GM18507 (cell line): ENCODE measurements at places on chromosomes 5 and 9.
A peak's percentile ranks its signal among the peaks of the same experiment; 100 is the strongest.

DNA sequence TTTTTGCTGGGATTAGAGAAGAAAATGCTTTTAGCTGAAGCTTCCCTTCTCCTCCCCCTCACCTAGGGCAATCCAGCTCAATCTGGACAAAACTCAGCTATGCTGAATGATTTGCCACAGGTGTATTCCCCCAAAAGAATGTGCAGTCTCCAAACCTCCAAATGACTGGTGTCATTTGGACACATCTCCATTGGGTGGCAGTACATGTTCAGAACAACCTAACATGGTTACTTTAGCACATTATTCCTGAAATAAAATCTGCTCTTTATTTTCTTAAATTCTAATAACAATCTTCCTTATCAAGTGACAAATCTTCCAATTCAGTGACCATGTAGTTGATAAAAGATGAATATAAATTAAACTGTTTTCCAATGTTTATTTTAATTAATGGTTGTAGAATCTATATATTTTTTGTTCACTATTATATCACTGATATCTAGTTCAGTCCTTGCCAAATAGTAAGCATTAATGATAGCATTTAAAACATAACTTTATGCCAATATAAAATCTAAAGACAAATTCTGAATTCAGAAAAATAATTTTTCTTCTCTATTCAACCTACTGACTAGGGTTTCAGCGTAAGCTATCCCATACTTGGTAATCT lies 61.3 kb upstream of the MOCS2 start:
- no peak for DNase-seq

GRCh38 chr5:108672639-108673038 lies 75.1 kb upstream of the FER start:
- DNase-seq = no peak

DNA sequence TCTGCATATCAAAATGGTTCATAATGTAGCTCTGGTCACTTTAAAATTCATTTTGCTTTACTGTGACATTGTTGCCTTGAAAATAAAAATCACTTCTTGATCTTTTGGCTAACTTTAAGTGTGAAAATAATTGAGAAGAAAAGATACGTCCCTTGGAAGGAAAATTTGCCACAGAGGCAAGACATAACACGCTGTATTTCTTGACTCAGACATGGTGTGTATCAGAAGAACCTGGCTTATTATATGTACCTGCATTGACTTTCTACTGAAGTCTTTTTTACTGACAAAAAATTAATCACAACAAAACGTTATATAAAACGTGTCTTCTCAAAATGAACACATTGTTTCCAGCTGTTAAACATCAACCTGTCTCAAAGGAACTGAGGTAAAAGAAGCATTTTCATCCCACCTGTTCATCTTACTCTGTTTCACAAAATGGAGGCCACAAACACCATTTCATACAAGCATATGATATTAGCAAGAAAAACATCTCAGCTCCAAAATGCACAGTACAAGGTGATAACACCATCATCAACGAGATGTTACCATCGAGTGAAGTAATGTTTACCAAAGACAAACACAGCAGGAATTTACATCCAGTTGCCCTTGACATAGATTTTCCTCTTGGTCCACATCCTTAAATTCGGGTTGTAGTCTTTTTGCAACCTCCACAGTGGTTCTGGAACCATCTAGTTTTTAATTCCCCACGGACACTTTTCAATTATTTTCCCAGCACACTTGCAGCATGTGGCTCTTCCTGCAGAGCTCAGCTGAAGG lies 179.9 kb downstream of the GLIS3 start:
- DNase-seq = no peak

GRCh38 chr5:130116462-130116861 lies 212.2 kb downstream of the CHSY3 start:
- DNase-seq = no peak

GRCh38 chr5:133897431-133897830 lies 71.0 kb downstream of the C5orf15 start:
- DNase-seq = no peak

- no peak for DNase-seq
These were observed 441.6 kb upstream of the BRINP1 start for GRCh38 chr9:119810645-119811429.

DNA sequence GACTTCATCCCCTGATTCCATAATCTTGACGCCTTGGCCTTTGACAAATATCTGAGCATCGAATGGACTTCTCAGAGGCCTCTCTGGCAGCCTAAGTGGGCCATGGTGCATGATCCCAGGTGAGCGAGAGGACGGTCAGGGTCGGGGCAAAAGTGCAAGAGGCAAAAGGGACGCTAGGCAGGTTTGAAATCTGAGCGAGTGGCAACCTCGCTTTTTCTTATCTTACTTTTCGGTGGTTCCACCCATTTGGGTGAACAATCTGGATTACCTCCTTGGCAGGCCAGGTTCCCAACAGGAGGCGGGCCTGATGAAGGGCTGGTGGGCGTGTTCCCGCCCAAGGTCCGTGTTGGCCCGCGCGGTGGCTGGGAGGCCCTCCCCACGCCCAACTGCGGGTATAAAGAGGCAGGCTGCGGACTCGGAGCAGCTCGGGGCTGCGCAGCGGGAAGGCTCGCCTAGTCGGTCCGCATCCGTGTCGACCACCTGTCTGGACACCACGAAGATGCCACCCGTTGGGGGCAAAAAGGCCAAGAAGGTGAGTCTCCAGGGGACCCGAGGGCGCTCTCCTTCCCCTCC lies at the start of gene BHMT:
BHMT (plus strand) TSS at position 423 of the 573 bp plus-strand sequence; CDS start at position 500, 77 bp downstream.
- DNase-seq = no peak

DNA sequence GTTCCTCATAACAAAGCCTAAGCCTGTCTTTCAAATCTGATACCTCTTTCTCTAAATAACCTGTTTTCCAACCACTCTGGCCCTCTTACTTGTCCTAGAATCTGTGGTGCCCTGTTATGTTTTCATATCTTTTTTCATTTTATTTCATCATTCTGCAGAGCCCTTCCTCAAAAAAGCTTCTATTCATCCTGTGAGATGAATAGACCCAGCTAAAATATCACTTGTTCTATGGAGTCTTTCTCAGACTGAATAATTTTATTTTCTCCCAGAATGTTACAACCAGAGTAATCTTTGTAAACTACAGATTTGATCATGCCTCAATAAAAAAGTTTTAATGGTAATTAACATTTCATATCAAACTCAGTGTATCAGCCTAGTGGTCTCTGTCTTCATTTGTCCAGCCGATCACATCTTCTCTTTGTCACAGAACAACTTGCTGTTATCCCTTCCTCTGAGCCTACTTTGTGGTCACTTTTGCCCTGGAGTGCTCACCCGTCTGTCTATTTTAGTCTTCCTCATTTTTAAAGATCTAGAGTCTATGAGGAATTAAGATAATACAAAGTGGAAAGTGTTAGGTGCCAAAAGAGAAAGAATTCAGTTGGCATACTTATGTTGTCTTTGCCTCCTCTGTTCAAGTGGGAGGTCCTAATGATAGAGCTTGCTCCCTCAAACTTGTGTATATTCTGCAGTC lies 77.8 kb downstream of the ZCCHC7 start:
- DNase-seq = no peak

- no peak for DNase-seq
These were observed 698.4 kb downstream of the DNAH5 start for GRCh38 chr5:13246053-13246452.

DNA sequence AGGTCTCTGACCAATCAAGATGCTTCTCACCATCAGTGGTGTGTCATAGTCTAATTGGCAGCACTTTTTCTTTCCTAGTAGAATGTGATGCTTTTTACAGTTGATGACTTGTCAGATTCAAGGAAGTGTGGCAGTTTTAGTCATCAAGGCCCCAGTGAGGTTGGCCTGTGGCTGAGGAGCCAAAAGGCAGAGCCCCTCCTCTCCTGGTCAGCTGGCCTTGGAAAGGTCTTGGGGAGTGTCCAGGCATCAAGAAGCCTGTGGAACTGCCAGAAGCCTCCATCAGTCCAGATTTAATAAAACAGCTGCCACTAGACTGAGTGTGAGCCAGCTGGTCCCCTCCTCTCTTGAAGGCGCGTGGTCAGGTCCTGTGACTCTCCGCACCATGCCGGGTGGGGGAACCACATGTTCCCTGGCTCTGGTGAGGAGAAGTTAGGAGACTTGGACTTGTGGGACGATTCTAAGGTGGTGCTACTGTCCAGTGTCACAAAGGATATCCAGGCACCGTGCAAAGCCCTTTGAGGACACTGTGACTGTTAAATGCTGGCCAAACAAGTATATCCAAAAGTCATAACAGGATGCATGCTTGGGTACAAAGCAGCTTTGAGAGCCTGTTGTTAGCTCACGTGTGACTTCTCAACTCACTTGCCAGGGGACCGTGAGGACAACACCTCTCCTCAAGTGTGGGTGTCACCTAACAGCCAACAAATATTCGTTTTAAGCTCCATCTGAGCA lies 6.1 kb upstream of the ANGPTL2 start:
- DNase-seq = no peak

- DNase-seq = no peak
These were observed 1216.5 kb upstream of the CDH9 start for GRCh38 chr5:28254846-28255245.

DNA sequence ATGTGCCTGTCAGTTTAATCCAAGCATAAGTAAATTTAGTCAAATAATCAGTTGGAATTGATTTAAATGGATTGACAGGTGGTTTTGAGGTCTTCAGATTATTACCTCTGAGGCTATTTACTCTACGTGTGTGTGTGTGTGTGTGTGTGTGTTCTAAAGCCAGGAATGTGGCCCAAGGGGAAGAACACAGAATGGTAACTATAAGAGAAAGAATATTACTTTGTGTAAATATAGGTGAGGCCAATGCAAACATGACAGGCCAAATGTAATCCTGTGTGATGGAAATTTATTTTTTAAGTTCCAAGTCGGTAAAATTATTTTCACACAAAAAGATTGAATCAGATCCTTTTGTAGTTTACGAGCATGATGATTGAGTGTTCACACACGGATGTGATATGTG lies 390.0 kb downstream of the PLK2 start:
- DNase-seq = no peak

- DNase-seq = no peak
These were observed 69.8 kb upstream of the CCDC112 start for GRCh38 chr5:115366223-115366622.

- DNase-seq = no peak
These were observed 1176.8 kb downstream of the EFNA5 start for GRCh38 chr5:106493910-106494309.

- no peak for DNase-seq
These were observed 18.9 kb upstream of the MEGF9 start for GRCh38 chr9:120733190-120733589.

DNA sequence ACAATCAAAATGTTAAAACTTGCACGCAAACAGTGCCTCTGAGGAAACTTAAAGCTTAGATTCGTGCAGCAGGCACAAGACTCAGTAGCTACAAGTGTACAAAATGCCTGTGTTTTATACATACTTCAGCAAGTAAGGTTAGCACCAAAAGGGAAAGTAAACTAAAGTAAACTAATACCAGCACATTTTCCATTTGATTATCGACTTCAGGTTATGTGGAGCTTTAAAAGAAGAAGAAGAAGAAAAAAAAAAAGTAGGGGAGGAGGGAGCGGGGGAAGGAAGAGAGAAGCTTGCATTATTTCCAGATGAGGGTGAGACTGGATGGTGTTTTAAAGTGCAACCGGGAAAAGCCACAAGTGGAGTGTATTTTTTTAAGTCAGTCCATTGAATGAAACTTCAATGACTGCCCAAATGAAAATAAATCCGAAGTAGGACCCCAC lies 596 bp upstream of the ADAMTS6 start:
- no peak for DNase-seq

- no peak for DNase-seq
These were observed 592.0 kb upstream of the WWC1 start for GRCh38 chr5:167699432-167699831.

GRCh38 chr5:139982157-139982974 lies 60.7 kb downstream of the NRG2 start:
- no peak for DNase-seq

- DNase-seq = no peak
These were observed 113.3 kb upstream of the SLC1A3 start for GRCh38 chr5:36492984-36493654.

DNA sequence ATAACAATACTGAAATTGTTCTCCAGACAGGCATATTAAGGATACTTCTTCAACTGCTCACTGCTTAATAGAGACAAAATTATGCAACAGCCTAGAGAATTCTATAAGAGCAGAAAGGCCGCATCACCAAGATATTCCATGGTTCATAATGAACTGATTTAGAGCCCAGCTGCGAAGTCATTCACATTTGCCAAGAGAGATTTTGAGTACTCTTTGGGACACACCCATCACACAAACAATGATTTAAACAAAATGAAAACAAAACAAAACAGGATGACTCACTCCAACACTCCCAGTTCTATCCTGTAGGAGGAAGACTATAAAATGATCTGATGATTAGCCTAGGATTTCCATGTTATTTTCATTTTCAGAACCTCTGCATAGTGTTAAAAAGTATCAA lies 145.7 kb upstream of the GNA14 start:
- DNase-seq = no peak

- DNase-seq = no peak
These were observed 13.6 kb downstream of the UBE2D2 start for GRCh38 chr5:139574641-139575312.

DNA sequence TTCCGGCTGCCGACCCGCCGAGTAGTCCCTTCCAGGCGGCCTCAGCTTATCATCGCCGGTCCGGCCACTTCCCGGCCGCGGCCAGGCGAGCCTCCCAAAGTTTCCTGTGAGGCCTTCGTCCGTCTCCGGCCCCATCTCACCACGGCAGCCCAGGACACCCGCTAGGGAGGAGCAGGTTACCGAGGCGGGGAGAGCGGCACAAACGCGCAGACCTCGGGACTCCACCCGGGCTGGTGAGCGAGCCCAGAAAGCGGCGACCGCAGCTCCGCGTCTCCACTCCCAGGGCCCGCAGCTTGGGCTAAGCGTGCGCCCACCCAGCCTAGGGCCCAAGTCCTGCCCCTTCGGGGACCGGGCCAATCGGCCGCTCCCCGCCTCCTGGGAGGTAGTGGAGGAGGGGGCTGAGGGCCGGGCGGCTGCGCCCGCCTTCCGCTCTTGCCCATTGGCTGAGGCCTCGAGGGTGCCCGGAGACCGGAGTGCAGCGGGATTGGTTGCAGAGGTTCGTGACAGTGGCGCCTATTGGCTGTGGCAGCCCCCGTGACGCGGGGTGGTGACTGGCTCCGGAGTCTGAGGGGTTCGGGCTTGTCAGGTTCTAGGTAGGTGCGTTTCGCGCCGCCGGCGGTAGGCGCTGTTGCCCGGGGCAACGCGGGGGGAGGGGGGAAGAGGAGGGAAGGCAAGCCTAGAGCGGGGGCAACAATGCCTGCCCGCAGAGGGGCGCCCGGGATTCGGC lies 867 bp downstream of the FER start:
- DNase-seq = peak; percentile 84

DNA sequence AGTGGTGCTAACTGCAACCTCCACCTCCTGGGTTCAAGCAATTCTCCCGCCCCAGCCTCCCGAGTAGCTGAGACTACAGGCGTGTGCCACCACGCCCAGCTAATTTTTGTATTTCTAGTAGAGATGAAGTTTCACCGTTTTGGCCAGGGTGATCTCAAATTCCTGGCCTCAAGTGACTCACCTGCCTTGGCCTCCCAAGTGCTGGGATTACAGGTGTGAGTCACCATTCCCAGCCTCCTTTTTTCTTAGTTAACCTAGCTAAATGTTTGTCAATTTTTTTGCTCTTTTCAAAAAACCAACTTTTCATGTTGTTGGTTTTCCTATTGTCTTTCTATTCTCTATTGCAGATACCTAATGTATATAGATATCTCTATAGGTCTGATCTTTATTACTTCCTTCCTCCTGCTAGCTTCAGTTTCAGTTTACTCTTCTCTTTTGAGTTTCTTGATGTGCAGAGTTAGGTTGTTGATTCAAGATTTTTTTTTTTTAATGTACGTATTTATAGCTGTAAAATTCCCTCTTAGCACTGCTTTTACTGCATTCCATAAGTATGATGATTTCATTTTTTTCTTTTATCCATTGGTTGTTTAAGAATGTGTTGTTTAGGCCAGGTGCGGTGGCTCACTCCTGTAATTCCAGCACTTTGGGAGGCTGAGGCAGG lies 32.9 kb downstream of the FGD3 start:
- DNase-seq = no peak
